ENCODE measurements at places on chromosomes 2 and 18. TPM values are rescaled to one million over a fixed set of nuclear protein-coding genes. Genes with fewer than 3 reads are reported as not detected.

DNA sequence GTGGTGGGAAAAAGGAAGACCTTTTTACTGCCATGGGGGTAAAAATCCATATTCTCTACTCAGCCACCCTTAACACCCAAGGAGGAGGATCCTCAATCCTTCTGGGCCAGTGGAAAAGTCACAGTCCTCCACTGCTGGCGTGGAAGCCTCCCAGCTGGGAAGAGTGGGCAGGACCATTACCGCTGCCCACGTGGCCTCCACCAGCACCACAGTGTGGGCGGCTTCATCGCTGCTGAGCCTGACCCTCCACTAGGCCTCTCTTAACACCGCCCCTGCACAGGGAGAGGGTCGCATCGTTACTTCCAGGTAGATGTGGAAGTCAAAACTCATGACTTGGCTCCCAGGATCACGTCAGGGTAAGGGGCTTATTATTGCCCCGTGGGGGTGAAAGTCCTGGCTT is 656.5 kb downstream of the SUCLG1 start:
- H3K27ac ChIP-seq: no peak overlapping the region
- no peaks in the 10 kb centered on the region for H3K4me1 ChIP-seq
- no peak for DNase-seq

DNA sequence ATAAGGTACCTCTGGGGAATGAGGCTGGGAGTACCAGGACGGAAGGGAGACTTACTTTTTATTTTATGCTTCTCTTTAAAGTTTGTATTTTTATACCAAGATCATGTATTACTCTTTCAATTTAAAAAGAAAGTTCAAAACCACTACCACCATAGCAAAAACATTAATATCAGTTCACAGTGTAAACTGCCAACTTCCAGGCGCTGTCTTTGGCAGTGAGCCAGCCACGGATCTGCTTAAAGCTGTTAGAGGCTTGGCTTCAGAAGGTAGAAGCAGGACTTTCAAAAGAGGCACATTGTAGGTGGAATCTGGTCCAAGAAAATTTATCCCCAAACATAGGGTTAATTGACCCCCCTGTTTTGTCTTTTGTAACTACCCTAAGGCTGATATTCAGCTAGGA is 74.8 kb downstream of the B3GNT2 start:
- H3K27ac ChIP-seq: no peak overlapping the region
- no peak overlapping the region for H3K4me3 ChIP-seq
- H3K4me1 ChIP-seq: no peaks in the 10 kb centered on the region
- peak; percentile 69 for DNase-seq

DNA sequence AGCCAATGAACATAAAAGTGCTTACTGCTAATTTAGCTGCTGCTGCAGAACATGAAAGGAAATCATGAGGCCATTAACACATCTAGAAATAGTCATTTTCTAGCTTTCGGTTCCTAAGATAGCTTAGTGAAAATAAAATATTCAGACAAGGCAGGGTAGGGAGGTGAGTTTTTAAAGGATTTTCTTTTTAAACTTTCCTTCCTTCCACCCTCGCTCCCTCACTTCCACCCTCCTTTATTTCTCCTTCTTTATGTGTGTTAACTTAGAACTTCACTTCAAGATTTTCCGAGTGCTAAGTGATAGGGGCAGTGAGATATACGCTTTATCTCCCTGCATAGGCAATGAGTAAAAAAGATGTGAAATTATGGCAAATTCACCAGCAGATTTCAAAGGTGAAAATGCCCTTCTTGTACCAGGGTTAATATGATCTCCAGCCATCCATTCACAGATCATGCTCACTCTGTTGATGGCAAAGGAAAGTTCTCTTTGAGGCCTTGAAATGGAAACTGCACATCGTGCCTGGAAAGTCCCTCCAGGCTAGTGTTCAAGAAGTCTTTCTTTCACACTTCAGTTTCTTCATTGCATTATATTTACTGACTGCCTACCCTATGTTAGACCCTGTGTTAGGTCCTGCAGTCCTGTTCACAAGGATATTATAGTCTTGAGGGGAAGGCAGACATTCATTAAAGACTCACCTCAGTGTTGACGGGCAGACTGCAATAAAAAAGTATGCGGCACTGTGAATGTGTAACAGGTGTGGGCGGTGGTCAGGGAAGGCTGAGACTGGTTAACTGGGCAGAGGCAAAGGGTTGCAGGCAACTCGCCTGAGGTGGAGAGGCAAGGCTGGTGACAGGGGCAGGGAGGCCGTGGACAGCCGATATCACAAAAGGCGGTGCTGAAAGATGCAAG is 200.8 kb downstream of the PLCL1 start:
- H3K4me1 ChIP-seq: no peaks in the 10 kb centered on the region
- H3K36me3 ChIP-seq: no peaks in the 10 kb centered on the region
- DNase-seq: no peak

DNA sequence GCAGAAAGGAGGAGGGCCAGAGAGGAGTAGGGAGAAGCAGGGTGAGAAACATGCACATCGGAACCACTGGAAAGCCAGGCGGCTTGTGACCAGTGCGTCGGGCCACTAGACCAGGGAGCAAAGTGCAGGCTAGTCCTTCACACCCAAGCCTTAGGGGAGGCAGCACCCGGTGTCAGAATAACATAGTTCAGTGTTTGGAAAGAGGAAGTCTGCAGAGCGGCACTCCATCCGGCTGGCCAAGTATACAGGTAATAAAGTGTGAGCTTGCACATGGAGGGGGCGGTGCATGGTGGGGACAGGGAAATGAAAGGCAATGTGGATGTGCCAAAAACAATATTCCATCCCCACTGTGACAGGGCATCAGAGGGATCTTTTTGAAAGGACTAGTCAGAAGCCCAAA is 69.7 kb downstream of the ZNF521 start:
- peaks cover 20% of the 10 kb centered on the region for H3K4me1 ChIP-seq
- no peak overlapping the region for H3K4me3 ChIP-seq
- no peaks in the 10 kb centered on the region for H3K36me3 ChIP-seq
- no peak overlapping the region for H3K27ac ChIP-seq
- no peak for DNase-seq
- no peaks in the 10 kb centered on the region for H3K27me3 ChIP-seq

GRCh38 chr2:139492131-139492680 is 712.0 kb upstream of the NXPH2 start:
- DNase-seq: no peak
- no peak overlapping the region for H3K27ac ChIP-seq
- H3K36me3 ChIP-seq: no peaks in the 10 kb centered on the region
- no peaks in the 10 kb centered on the region for H3K27me3 ChIP-seq
- H3K4me3 ChIP-seq: no peak overlapping the region
- no peaks in the 10 kb centered on the region for H3K4me1 ChIP-seq

DNA sequence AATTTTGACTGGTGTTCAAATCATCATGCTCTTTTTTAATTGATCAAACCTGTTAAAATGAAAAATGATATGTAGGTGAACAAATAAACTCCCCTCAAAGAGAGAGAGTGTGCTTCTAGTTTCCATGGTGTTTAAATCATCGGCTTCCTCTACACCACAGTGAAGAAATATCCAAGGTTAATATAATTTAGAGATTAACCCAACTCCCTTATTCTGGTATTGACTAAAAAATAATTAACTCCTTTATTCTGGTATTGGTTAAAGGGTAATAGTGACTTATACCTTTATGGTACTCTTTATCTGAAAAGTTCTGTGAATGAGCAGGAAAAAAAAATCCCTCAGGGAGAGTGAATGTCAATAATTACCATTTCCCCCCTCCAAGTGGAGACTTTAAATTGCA is 93.1 kb downstream of the SPATS2L start:
- H3K27me3 ChIP-seq: no peaks in the 10 kb centered on the region
- H3K36me3 ChIP-seq: no peaks in the 10 kb centered on the region
- no peaks in the 10 kb centered on the region for H3K4me1 ChIP-seq
- H3K27ac ChIP-seq: no peak overlapping the region
- no peak for DNase-seq

DNA sequence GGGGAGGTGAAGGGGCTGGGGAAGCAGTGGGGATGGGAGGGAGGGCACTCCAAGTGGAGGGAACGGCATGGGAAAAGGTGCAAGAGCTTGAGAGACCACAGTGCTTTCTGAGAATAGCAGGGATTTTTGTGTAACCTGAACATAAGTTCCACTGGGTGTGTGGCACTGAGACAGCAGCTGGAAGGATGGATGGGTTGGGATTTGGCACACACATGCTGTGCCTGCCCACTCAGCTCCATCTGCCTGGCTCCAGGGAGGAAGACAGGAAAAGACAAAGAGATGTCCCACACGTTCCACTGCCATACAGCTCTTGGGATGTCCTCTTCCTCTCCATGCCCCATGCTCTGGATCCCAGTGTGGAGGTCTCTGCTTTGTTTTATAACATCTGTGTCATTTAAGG is 114.1 kb upstream of the TEX51 start:
- no peaks in the 10 kb centered on the region for H3K27me3 ChIP-seq
- no peaks in the 10 kb centered on the region for H3K36me3 ChIP-seq
- no peak for DNase-seq
- no peak overlapping the region for H3K27ac ChIP-seq
- no peak overlapping the region for H3K4me3 ChIP-seq

VWA3B gene
- 1.5 TPM for total RNA-seq
